OCI-M1 (cell line): ENCODE measurements at places on chromosomes 5 and 9.
A peak's percentile ranks its signal among the peaks of the same experiment; 100 is the strongest.

DNA sequence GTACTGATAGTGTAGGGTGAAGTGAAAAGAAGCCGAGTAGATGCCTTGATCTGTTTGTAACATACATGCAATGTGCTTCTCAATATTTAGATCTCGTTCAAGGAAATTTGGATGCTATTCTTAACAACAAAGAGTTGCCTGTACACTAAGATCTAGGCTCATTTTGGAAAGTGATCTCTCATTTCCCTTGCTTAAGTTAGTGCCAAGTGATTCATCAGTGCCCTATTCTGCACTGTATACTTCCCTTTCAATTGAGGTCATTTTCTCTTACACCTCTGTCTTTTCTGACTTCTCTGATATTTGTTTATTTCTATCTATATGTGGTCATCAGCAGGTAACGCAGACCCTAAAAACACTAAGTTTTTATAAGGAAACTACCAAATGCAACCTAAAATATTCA lies 528.6 kb upstream of the PTPRD start:
- no peak for DNase-seq

- DNase-seq = no peak
Measured at GRCh38 chr5:157485811-157486210, 25.8 kb downstream of the NIPAL4 start.

DNA sequence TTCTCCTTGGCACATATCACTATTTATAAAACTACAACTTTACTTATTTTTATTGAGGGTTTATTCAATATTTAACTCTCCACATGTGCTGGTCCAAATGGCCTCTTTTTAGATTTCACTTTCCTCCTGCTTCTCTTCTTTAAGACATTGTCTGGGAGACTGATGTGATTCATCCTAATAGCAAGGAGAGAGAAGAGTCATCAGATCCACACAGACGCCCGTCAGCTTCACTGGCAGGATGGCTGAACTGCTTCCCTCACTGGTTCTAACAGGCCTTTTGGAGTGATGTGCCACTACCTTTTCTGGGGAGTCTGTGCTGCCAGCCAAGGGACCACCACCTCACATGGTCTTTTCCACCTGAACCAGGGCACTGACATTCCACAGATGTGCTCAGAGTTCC lies 16.5 kb upstream of the ROR2 start:
- no peak for DNase-seq

GRCh38 chr9:134602547-134603362 lies 38.8 kb upstream of the COL5A1 start:
- DNase-seq = no peak

- DNase-seq = no peak
Measured at GRCh38 chr5:125408448-125409233, 662.2 kb upstream of the ZNF608 start.

DNA sequence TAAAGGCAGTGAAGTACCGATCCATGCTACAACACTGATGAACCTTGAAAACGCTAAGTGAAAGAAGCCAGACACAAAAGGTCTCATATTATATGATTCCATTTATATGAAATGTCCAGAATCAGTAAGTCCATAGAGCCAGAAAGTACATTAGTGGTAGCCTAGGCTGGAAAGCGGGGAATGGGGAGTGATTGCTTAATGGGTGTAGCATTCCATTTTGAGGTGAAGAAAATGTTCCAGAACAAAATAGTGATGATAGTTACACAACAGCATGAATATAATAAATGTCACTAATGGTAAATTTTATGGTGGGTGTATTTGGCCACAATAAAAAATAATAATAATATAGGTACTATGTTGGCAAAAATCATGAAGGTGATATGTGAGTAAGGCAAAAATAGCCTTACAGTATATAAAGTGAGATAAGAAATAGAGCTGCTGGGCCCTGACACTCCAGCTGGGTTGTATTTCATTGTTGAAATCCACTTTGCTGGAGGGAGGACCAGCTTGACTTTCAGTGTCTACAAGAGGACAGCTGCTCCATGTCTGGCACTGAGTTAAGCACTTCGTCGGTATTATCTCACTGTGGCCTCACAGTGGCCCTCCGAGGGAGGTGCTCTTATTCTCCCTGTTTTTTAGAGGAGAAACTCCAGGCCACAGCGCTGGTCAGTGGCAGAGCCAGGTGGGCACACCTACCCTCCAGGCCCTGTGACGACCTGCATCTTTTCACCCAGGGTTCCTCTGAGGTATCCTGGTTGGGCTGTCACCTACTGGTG lies 22.4 kb upstream of the ANGPTL2 start:
- no peak for DNase-seq

DNA sequence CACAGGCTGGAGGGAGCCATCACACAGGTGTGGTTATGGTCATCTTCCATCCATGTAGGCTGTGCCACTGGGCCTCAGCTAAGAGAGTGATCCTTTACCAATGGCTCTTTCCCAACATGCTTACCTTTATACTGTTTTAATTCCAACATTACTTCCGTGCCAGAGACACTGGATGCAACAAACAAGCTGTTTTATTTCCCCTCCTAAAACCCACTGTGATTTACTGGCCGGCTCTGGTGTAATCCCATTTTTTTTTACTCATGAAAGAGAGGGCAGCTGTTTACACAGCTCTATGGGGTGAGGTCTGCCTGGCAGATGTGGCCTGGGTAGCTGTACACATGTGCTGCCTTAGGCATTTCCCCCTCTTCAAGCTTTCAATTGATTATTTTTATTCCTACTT lies 58.5 kb downstream of the MACROH2A1 start:
- no peak for DNase-seq

GRCh38 chr5:174832025-174832424 lies 107.6 kb downstream of the MSX2 start:
- DNase-seq = no peak

- DNase-seq = no peak
Measured at GRCh38 chr9:95009459-95009858, 283.0 kb downstream of the AOPEP start.

DNA sequence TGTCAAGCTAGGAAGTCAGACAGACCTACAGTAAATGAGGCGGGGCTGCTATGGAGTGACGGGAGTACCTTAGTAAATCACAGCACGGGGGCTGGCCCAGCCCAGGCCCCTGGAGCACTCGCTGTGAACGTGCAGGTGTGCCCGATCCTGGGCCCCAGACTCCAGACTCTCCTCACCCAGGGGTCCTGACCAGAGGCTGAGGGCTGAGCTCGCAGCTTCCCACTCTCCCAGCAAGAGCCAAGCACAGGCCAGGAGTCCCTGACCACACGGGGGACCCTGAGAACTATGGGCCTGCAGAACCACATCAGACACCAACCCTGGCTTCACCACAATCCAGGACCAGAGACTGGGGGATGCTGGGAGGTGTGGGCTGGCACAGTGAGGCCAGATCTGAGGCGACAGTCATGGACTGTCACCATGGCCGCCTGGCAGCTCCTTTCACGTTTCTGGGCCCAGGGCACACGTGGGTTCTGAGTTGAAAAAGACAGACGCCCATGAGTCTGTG lies 73.4 kb downstream of the ADAMTS2 start:
- DNase-seq = no peak

DNA sequence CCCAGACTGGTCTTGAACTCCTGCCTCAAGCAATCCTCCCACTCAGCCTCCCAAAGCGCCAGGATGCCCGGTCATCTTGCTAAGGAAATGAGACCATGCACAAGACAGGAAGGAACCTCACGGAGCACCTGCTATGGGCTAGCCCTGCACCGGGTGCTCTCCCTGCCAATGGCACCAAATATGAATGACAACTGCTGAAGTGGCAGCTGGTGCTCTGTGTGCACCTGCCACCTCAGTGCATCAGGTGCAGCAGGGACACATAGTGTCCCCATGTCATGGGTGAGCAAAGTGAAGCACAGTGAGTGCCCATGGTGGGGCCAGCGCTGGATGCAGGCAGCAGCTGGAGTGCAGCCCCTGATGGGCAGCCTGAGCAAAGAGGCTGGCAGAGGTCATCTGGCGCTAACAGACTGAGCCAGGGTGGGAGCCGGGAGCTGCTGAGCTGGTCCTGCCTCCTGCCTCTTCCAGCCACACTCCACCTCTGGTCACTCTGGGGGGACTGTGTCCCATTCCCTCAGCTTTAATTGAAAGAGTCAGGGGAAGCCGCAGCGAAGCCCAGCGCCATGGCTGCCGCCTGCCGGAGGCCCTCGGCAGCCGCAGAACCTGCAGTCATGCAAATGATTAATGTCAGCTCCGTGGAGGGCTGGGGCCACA lies 46.4 kb downstream of the BARX1 start:
- no peak for DNase-seq

DNA sequence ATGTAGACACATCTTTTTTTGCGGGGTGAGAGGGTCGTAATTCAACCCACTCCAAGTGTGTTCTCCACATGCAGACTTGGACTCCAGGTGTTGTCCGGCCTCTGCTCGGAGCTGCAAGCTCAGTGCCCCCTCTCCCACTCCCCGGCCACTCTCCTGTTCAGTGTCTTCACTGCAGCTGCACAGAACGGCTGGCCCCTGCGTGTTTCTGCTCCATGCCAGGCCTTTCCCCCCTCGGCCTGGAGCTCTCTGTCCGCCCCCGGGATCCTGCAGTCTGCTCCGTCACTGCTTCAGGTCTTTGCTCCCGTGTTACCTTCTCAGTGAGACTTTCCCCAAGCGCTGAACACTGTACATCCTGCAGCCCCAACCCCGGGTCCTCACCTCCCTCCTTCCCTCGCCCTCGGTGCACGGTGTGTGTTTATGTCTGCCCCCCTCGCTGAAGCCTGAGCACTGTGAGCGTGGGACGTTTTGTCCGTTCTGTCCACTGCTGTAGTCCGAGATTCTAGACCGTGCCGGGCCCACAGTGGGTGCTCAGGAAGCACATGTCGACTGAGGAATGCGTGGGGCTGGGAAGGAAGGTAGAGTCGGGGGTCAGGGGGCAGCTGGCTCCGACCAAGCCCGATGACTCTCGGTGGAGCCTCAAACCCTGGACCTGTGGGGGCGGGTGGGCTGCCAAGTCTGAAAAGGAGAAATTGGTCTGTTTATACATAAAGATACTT lies 26.4 kb upstream of the GFPT2 start:
- no peak for DNase-seq

DNA sequence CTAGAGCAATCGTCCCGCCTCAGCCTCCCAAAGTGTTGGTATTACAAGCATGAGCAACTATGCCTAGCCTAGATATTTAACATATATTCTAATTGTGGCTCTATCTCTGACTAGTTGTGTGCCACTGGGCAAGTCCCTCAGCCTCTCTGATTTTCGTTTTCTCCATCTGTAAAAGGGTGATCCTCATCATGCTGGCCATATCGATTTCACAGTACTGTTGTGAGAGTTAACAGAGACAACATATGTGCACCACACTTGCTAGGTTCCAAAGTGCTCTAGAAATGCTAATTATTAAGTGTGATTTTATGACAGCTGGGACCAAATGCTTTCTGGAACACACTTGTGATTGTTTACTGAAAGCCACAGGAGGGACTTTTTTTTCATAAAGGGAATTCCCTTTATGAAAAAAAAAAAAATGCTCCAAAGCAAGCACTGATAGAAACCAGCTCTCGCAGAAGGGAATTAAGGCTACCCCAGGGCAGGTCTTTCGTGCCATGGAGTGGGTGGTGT lies 78.5 kb upstream of the EPB41L4B start:
- DNase-seq = no peak

- no peak for DNase-seq
Measured at GRCh38 chr5:167798448-167798847, 493.0 kb upstream of the WWC1 start.

- DNase-seq = peak; percentile 99
Measured at GRCh38 chr5:178153530-178154340, at the start of gene NHP2. NHP2 (minus strand) TSS chr5:178153885; CDS start chr5:178153817, 68 bp downstream.

GRCh38 chr5:96517295-96517694 lies 84.2 kb upstream of the PCSK1 start:
- DNase-seq = no peak

DNA sequence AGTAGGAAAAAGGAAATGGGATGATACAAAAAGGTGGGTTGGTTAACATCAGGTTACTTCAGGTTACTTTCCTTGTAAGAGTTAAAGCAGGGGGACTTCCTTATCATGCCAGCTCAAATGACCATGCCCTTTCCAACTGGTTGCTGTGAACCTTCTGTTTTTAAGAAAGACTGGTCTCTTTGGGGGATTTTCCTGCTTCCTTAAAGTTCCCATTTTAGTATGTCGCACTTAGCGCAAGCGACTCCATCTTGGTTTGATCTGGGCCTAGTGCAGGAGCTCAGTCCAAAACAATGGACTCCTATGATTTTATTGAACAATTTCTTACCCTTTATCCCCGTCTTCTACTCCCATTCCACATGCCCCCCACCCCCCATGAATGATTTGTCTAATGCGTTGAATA lies 169.8 kb downstream of the INSYN2B start:
- no peak for DNase-seq

DNA sequence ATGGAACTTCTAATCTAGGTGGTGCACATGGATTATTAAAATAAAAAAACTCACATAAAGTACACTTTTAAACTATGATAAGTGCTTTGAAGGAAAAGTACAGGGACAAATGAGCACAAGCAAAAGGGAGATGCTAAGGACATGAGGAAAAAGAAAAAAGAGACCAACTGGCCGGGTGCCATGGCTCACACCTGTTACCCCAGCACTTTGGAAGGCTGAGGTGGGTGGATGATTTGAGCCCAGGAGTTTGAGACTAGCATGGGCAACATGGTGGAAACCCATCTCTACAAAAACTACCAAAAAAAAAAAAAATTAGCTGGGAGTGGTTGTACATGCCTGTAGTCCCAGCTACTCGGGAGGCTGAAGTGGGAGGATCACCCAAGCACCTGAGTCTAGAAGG lies 67.1 kb downstream of the SH3TC2 start:
- DNase-seq = no peak

DNA sequence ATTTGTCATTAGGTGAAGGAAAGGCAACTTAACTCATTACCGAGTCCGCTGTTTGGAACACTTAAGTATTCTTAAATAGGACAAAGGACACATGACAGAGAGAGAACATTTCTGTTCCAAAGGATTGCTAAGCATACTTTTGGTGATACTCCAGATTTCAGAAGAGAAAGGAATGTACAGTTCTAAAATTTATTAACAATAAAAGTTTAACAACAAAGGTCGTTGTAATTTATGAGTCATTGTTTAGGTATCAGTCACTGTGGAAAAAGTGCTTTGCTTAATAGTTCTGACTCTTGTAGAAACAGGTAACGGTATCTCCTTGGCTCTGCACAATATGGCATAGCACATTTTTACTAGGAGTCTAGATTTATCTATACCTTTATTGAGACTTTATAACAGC lies 36.3 kb upstream of the PAM start:
- no peak for DNase-seq
